ENCODE measurements at places on chromosomes 2 and 18.

DNA sequence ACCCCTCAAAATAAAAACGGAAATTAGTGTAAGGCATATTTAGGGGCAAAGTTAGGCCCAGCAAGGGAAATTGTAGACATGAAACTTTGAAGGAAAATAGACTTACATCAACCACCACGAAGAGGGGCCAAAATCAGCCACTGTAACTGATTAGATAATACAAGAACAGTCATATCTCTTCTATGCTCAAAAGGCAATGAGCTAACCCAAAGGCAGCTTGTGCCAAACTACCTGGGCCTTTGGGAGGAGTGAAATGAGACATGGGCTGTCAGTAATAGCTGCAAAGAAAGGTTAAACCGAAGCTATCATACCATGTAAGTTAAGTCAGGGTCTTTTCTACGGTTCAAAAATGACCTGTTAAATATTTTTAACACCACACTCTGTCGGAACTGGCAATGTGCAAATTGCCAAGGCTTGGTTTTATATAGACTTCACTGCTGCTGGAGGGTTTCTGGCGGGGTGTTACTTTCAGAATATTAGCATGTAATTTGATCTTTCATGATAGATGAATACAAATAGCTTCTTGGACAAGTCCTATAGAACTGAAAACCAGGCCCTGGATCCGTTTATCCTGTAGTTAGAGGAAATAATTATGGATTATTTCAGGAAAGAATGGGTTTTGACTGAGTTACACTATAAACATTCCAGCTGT lies 69.6 kb downstream of the ACVR1 start:
- DNase-seq = no peak

- no peak for DNase-seq
These were observed 253.5 kb downstream of the LDLRAD4 start for GRCh38 chr18:13471971-13472628.

GRCh38 chr2:161177969-161178368 lies 17.7 kb downstream of the TANK start:
- no peak for DNase-seq

DNA sequence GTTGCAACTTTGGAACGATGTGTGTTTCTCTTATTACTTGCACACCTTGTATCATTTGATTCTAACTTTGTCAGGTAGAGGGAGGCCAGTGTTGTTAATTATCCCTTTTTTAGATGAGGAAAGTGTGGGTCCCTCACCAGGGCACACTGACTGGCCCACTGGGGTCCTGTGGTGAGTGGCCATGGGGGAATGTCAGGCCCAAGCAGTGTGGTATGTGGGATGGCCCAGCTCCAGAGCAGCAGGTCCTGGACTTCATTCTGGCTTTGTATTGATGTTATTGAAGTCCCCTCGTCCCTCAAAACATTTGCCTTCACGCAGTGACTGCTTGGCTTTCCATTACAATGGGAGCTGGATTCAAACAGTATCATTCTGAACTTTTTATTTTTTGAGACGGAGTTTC lies 11.7 kb downstream of the NCK2 start:
- no peak for DNase-seq

DNA sequence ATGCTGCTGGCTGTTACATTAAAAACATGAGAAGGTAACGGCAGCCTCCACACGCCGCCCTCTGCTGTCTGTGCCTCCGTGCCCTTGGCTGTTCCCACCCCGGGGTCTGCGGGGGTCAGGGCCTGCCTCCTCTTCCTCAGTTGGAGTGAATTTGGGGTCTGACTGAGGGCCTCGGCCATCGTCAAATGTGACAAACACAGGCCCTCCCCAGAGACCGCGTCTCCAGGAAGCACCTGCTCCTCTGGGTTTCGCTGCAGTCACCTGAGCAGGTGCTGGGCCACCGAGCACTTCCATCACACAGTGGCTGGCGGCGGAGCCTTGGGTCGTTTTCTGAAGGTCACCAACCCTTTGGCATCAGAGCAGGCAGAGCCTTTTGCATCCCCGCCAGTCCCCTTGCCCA lies 70.9 kb downstream of the NFATC1 start:
- no peak for DNase-seq

DNA sequence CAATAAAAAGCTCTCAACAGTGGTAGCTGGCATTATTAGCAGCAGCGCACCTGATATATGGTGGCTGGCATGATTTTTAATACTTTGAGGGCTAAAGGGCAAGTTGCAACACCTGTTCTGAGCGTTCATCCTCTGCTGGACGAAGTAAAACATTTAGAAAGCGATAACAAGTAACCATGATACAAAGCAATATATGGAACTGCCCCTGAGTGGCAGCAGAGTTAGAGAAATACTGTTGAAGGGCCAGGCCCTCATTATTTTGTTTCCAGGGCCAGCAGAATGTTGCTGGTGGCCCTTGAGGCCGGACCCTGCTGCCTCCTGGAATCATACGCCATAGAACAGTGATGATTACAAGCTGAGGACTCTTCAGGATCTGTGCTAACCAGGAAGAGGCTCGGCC lies 47.8 kb downstream of the ARHGEF4 start:
- DNase-seq = no peak

DNA sequence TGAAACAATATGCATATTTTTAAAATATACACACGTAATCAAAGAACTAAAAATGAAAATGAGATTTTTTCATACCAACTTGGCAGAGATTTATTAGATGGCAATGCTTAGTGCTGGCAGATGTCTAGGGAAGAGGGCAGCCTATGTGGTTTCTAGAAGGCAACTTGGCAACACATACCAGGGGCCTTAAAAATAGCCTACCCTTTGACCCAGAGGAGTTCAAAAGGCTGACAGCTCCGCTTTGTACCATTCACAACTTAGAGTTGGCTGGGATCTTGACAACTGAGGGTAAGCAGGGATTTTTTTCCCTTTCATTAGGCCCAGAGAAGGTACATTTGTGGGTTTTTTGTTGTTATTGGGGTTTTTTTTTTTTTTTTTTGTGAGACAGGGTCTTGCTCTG lies 26.4 kb upstream of the GPR55 start:
- DNase-seq = no peak

DNA sequence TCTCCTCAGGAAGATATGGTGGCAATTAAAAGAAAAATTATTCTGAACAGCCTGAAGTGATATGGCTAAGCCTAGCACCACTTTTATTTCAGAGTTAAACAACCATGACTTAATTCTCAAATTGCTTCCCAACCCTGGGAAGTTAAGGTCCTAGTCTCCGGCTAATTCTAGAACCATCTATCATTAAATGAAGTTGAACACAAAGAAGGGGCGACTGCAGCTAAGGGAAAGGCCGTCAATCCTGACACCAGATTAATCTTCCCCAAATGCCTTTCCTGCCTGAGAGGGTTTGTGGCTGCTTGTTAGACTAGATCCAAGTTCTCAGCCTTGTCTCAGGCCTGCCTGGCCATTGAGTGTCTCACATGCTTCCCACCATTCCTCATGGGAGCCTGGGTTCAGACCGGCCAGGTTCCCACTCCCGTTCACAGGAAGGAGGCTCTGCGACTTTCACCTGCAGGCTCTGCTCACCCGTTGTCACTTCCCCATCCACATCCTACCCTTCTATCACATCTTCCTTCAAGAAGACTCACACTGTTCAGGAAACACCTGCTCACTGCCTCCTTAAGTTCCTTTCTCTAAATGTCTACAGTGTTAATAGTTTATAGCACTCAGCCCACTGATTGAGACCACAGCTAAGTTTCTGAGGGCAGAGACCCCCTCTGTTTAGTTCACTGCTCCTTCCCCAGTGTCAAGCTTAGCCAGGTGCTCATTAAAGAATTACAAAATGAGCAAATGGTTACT lies 282.9 kb upstream of the REV1 start:
- DNase-seq = no peak

GRCh38 chr2:54473851-54474250 lies 17.7 kb downstream of the SPTBN1 start:
- DNase-seq = no peak

DNA sequence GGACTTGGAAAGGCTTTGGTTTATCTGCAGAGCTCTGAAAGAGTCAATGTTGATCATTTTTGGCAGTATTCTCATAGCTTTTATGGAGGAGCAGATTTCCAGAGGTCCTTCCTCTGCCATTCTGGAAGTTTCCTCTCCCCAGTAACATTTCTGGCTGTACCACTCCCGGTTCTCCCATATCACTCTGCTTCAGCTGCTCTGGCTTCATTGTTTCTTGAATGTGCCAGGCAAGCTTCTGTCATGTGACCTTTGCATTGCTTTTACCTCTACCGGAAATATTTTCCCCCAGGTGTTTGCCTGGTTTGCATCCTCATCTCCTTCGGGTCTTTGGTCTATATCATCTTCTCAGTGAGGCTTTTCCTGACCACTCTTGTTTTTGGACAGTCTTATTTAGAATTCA lies 12.4 kb downstream of the PCYOX1 start:
- no peak for DNase-seq

DNA sequence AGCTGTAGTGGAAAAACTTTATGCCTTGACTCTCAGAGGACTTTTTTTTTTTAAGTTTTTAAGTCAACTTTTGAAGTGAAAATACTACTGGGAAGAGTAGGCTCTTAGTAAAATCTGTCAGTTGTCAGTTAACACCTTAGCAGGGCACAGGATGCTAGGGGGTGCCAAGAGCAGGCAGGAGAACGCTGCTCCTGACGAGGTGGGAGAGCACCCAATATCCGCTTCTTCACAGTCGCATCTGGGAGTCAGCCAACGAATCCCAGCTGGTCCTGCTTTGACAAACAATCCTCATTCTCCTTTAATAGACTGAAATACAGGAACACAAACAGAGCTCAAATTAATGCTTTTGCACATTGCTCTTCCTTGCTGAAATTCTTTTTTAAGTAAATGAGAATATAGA lies 709.5 kb upstream of the ACVR2A start:
- DNase-seq = no peak

GRCh38 chr2:102144128-102144527 lies 1.6 kb downstream of the IL1R1 start:
- DNase-seq = no peak

GRCh38 chr18:41875094-41875780 lies 79.8 kb upstream of the PIK3C3 start:
- DNase-seq = no peak

DNA sequence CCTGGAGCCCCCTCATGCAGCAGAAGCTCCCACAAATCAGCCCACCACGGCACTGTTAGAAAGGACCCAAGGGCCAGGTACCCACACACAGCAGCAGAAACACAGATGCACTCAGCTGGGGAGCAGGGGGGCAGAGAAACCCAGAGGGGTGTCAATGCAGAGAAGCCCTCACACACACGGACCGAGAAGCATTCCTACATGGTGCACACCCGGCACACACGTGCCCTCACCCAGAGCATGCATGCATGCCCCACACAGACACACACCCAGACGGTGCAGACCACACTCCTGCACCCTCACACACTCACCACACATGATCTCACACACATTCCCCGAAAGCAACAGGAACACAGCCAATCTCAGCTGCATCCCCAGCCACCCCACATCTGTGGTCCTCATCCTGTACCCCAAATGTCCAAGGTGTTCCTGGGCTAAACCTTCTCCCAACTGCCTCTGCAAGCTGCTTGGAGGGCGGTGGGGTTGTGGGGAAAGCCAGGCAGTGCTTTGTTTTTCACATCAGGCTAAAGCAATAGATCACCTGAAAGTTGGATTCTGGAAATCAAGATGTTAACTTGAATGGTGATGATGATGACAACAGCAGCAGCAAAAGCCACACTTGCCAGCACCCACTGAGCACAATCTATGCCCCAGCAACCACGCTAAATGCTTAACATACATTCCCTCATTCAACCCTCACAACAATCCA lies 102.3 kb downstream of the ZFP36L2 start:
- no peak for DNase-seq

- no peak for DNase-seq
These were observed 4.9 kb downstream of the DARS1 start for GRCh38 chr2:135980434-135981079.

DNA sequence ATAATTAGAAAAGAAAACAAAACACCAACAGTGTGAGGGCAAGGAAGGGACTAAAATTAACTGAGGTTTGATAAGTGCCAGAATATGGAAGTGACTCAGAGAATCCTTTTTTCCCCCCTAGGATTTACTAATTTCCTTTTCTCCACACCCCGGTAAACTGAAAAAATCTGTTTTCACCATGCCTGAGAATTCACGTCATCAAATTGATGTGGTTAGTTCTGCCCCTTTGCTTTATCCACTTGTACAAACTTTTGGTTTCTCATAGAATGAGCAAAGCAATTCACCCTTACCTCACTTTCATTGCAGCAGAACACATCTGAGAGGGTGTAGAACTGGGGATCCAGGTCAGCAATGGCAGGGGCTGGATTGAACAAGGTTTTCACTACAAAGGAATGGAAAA lies 57.8 kb downstream of the RBKS start:
- DNase-seq = no peak

DNA sequence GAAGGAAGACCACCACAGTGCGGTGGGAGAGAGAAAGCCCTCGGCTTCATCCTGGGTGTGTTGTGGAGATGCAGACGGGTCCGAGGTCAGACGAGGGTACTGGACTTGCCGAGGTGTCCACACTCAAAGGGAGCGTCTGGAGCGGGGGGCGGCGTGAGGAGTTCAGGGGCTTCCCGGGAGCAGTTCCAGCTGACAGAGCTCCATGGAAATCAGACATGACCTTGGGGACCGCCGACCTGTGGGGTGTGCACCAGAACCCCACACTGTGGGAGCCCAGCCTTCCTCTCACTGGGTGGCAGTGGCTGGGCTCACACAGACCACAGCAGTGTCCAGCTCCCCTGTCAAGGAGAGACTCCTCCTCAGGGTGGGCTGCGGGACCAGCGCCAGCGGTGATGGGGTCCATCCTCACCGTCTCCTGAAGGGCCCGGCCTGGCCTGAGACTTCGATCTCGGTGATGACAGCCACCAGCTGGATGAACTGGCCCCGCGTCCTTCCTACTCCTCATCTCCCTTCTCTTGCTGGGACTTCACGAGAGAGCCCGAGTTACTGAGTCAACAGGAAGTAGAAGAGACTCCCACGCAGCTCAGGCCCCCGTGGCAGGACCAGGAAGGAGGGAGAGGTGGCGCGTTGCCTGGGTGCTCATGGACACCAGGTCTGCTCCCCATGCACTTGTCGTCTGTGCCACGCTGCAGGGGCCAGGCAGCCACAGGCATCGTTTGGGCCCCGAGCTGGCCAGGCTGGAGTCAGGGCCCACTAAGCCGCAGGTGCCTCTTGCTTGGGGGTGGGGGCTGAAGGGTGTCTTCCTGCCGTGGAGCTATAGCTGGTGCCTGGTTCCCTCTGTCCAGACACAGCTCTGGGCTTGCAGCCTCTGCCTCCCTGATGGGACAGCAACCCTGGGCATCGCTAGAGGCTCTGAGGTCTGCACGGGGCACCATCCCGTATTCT lies 101.9 kb upstream of the CTDP1 start:
- DNase-seq = no peak

DNA sequence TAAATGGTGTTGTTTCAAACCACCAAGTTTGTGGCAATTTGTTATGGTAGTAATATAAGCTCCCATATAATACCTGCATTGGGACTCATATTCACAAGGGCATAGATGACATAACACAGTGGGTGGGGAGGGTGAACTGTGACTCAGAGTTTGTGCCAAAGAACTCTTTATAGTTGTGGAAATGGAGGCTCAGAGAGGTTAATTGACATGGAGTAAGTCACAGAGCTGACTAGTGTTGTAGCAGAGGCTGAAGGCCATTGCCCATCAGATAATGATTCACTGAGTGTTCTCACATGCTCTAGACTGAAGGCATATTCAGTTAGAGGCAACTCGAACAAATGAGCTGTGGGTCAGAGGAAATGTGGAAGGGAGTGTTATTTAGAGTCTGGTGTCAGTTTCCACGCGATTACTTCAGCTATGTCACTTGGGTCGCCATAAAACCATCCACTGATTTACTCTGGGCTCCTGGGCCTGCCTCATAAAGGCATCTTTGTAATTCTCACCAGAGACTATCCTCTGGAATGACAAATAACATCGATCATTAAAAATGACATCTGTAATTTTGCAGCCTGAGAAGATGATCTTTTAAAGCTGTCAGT lies 264.7 kb downstream of the CCDC85A start:
- no peak for DNase-seq
